Fibroblast of villous mesenchyme (primary cell): ENCODE measurements at places on chromosomes 7 and 10. TPM values are rescaled to one million over a fixed set of nuclear protein-coding genes. Genes with fewer than 3 reads are reported as not detected.

DNA sequence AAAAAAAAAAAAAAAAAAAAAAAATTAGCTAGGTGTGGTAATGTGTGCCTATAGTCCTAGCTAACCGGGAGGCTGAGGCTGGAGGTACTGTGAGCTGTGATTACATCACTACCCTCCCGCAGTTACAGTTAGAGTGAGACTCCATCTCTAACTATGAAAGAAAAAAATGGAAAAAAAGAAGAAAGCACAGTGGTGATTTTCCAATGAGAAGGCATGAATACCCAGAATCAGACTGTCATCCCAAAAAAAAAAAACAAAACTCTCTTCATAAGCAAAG lies 269.9 kb upstream of the MKLN1 start:
- DNase-seq = no peak

PPP1R17 gene
- total RNA-seq = not detected in 2 replicates

DNA sequence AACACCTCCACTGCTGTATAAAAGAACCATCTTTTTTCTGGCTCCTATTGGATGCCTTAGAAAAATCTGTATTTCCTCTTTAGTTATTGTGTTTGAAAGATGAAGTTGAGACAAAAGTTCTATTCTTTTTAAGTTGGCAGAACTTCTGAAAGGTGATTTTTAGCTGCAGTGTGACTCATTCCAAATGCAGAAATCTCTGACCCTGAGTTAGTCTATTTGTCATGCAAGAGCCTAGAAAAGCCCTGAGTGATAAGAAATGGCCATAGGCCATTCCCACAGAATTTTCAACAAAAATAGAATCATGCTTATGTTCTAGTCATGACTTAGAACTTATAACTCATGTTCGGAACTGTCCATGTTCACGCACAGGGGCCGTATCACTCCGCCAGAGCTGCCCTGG lies 89.1 kb downstream of the EGFR start:
- no peak for DNase-seq

DNA sequence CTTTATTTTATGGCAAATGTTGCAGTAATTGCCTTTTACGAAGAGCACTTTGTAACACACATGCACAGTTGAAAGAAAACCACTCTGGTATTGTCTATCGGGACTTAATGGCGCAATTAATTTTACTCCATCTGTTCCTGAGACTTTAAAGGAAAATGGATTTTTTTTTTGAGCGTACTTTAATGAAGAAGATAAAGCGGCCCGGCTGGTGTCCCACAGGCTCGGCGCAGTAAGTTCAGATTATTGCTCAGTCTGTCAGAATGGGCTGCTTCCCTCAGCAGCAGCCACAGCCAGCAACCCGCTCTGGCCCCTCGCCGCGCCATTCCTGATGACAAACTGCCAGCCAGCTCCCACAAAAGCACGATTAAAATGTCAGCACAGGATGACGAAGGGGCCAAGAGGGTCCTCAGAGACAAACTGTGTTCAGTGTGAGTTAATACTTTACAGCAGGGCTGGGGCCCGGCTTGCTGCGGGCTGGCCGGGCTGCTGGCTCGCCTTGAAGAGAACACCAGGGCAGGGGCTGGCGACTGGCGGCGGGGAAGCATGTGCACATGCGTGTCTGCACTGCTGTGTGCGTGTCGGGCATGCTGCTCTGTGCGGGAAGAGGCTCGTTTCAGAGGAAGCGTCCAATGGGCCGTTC lies 501.0 kb upstream of the GALNT17 start:
- peak; percentile 10 for DNase-seq

SGCE gene
- total RNA-seq = 43.5 and 92.8 TPM in 2 replicates

GRCh38 chr10:75000748-75001321 lies 110.6 kb upstream of the SAMD8 start:
- no peak for DNase-seq
